Activated CD4-positive, alpha-beta T cell treated with anti-CD3 and anti-CD28 coated beads, Interleukin-2, amount 10 ng/mL, durations not matched to agents 24 days and 14 days (primary cell): ENCODE measurements at places on chromosomes 1 and 21. TPM values are rescaled to one million over a fixed set of nuclear protein-coding genes. Genes with fewer than 3 reads are reported as not detected.

SHE gene
- total RNA-seq = not detected in 2 replicates

PTAFR gene
- 0.40 and 0.57 TPM in 2 replicates for total RNA-seq

CSF1 gene
- 190 and 193 TPM in 2 replicates for total RNA-seq

ATP8B2 gene
- 49.4 and 49.6 TPM in 2 replicates for total RNA-seq

PLEKHA6 gene
- total RNA-seq = 0.07 and 0.47 TPM in 2 replicates

EDN2 gene
- total RNA-seq = not detected in 2 replicates

SLC44A5 gene
- not detected in 2 replicates for total RNA-seq

SPTA1 gene
- total RNA-seq = not detected in 2 replicates

CHD1L gene
- 72.9 and 80.3 TPM in 2 replicates for total RNA-seq

LCE1E gene
- total RNA-seq = not detected in 2 replicates

S100A13 gene
- 3.1 and 3.2 TPM in 2 replicates for total RNA-seq

FCRL2 gene
- total RNA-seq = not detected in 2 replicates

INPP5B gene
- 23.8 and 27.2 TPM in 2 replicates for total RNA-seq

ADCY10 gene
- total RNA-seq = 0.09 and 0.19 TPM in 2 replicates

CFAP45 gene
- 1.5 TPM in 2 replicates for total RNA-seq

FAM151A gene
- not detected in 2 replicates for total RNA-seq

SLC1A7 gene
- total RNA-seq = not detected in 2 replicates
